ENCODE measurements at places on chromosomes 5 and 9.

DNA sequence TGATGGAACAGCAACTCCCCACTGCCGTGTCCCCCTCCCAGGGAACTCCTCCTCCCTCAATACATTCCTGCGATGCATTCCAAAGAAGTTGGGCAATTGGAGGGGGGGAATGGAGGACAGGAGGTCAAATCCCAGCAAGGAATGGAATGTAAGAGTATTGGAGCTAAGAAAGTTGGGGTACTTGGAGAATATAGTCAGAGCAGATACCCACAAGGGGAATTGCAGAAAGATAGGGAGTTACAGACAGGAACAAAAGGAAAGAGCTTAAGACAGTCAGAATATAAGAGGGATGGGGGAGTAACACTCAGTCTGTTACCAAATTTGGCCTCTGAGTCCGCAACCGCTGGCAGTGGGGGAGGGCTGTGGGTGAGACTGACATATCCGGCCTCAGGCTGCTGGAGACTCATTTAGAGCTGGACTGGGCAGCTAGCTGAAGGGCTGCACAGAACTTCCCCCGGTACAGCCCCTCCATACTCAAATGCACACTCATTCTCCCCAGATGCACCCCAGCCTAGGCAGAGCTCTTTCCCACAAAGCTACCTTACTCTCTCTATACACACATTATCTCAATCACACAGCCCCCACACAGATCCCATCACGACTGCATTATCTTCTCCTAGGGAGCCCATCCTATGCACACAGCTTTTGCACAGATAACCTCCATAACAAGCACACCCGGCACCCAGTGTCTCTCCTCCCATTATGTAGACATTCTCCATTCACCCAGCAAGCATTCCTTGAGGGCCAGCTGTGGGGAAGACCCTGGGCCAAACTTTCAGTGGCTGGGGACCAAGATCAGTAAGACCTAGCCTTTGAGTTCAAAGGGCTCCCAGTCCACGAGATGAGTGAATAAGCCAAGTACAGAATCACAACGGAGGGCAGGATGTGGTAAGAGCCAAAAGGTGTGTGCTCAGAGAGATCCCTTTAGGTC lies 3.7 kb downstream of the TLN1 start:
- DNase-seq, result peak; percentile 96

DNA sequence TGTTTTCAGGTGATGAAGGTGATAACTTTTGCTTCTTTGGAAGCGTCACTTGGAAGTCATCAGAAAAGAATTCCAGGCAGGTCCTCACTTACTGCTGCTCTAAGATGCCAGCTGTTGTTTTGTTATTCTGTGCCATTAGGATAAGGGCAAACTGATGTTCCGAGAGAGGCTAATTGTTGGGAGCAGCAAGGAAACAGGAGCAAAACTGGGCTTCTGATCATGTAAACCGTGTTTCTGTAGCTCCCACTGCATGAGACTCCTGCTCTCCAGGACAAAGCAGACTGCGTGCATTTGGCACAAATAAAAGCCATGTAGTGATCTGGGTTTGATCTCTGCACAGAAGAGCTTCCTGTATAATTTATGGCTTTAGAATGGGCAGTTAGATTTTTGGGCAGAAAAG lies 248.2 kb downstream of the MAN2A1 start:
- no peak for DNase-seq

DNA sequence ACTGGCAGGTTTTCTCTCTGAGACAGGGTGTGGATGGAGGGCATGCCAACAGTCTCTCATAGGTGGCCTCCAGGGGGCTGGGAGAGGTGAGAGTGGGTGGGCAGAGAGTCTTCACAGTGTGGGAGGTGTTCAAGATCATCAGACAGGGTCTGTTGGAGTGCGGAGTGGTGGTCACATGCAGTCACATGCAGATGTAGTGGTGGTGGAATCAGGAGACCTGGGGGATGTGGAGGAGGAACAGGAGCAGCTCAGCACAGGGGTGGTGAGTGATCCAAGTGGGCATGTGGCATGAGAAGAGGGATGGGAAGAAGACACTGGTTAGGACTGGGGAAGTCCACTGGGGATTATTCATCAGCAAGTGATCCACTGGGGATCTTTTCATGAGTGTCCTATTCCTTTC lies 5.8 kb downstream of the GM2A start:
- DNase-seq, result no peak

DNA sequence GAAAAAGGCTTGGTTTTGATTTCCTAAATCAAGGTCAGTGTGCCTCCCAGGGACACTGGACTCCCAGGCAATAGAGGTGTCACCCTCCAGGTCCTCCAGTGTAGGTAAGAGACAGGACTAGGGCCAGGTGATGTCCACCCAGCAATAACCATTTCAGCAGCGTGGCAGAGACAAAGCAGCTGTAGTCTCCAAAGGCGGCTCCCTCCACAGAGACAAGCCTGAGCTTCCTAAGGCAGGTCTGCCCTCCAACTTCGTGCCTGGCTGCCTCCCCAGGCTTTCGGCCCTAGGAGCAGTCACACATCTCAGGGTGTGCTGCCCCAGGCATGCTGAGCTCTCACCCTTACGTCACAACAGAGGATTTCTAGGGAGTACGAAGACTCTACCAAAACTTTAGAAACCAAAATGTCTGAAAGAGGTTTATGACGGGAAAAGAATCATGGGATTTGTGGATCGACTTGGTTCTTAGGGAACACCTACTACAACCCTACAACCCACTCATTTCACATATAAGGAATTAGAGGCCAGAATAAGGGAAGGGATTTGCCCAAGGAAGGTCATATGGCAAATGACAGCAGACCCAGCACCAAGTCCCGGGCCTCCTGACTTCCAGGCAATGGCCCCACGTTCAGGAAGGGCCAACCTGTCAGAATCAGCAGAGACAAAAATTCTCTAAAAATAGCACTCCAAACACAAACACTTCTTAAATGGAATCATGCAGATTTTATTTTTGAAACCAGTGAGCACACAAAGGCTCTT lies 105.5 kb downstream of the KLHL3 start:
- DNase-seq, result no peak

- no peak for DNase-seq
These were observed 436.5 kb downstream of the KIAA0825 start for GRCh38 chr5:94181895-94182294.

DNA sequence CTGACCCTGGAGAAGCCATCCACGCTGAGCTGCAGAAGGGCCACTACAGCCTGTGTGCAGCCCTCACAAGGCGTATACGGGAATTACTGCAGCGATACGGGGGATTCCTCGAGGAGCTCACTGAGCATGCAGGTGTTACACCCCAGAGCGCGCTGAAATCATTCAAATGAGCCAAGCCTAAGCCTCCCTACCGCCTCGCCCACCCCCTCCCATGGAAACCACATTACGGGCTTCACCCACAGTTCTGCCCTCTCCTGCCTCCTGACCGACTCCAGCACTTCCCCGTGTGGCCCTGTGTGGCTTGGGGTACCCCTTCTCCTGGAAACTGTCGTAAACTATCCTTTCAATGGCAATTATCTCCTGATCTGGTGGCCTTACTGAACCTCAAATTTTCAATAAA lies 13.3 kb downstream of the SURF6 start:
- no peak for DNase-seq

Measured in fibroblast of skin of abdomen (primary cell).